ENCODE measurements at places on chromosomes 5 and 9.

DNA sequence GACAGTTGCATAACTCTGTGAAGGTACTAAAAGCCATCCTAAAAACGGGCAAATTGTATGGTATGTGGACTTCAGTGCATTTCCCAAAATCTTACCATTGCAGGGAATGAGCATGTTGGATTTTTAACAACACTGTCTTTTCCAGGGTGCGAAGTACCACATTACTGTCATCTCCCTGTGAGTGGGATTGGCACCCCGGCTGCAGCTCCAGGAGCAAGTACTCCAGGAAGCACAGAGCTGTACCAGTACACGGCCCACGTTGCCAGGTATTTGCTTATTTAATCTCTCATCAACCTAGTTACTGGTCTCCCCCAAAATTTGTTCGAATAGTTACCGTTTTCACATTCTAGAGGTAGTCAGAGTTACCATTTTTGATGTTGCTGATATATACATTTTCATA is 22.6 kb upstream of the TJP2 start:
- no peak for DNase-seq

GRCh38 chr9:71656496-71656895 is 111.8 kb downstream of the CEMIP2 start:
- no peak for DNase-seq

DNA sequence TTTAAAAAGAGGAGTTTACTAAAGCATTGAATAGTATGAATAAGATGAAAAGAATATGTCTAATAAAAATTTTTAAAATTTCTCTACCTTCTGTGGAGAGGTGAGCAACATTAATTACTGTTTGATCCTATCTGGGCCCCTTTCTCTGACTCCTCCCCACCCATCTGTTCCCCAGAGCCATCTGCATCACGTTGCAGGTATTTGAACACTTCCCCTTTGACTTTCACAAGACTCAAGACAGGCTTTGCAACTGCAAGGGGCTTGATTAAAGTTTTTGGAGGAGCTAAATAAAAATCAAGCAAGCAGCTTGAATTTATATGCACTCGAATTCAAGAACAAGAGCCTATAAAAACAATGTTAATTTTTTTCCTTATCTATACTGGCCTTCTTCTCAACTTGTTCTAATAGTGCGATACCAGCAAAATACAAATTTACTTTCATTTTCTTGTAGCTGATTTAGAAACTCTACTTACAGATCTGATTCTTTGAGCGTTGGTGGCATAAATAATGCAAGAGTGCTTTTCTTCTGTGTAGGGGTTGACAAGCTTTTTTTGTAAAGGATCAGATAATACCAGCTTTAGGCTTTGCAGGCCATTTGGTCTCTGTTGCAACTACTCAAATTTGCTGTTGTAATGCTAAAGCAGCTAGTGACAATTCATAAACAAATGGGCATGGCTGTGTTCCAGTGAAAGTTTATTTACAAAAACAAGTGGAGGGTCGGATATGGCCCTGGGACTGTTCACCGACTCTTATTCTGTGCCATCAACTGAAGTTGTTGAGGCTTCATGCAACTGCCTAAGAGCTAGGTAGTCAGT is 21.2 kb downstream of the TXNDC8 start:
- DNase-seq = no peak

- DNase-seq = no peak
Observed at GRCh38 chr9:116316246-116316645, 162.7 kb downstream of the PAPPA start.

DNA sequence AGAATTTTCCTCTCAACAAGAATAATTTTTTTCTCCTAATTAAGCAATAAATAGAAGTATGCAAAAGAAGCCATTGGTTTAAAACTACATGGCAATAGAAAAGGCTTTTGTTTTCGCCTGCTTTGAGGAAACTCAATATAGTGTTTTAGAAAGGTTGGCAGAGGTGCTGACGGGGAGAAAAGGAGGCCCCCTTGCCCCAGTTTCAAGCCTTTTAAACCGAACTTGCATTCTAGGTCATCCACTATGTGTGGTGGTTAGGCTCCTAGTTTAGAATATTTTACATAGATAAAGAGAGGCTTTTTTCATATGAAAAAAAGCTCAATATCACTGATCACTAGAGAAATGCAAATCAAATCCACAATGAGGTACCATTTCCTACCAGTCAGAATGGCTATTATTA is 33.5 kb upstream of the CEMIP2 start:
- DNase-seq = no peak

GRCh38 chr9:110389148-110389750 is 51.6 kb upstream of the TXNDC8 start:
- no peak for DNase-seq

DNA sequence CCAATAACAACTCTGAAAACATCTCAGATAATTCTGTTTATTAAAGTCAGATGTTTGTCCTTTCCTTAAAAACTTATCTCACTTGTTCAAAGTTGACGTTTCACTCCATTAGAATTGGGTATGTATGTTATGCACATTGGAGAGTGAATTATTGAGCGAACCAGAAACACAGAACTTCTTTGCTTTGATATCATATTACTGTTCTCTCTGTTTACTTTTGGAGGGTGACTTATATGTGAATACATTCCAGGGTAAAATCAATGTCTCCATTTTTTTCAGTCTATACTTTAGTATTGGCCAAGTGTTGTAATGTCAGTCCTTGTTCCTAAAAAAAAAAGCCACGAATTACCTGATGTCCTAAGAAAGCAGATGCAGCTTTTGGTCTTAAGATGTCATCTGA is 307.4 kb downstream of the CSNK1G3 start:
- no peak for DNase-seq

- no peak for DNase-seq
Observed at GRCh38 chr9:33234511-33235467, 5.2 kb upstream of the SPINK4 start.

DNA sequence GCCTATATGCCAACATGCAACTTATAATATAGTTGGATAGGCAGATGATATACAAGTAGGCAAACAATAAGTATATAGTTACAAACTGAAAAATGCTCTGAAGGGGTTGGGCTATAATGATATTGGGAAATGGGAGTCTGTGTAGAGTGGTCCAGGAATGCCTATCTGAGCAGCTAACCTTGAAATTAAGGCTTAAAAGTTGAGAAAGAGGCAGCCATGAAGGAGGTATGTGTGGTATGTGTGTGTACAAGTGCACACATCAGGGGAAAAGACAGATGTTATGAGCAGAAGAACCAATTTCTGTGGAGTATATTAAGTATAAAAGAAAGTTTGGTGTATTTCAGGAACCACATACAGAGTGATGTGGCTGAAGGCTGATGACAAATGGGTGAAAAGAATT is 154.9 kb upstream of the PAPPA start:
- DNase-seq = no peak

- DNase-seq = peak; percentile 18
Observed at GRCh38 chr5:176817841-176818377, 7.5 kb downstream of the UNC5A start.

DNA sequence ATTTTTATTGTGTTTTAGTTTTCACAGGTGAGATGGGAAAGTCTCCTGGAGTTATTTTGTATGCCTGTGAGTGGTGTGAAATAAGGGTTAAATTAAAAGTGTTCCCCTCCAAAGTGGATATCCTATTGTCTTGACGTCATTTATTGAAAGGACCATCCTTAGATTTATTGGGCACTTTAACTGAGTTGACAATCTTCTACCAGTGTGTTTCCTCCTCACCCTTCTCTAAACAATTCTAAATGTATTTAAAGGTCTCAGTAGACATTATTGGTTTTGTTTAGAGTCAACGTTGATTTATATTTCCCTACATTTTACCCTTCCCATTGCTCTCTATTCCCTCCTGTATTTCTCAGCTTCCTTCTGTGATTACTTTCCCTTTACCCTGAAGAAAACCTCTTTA is 40.8 kb downstream of the PRRC1 start:
- no peak for DNase-seq

DNA sequence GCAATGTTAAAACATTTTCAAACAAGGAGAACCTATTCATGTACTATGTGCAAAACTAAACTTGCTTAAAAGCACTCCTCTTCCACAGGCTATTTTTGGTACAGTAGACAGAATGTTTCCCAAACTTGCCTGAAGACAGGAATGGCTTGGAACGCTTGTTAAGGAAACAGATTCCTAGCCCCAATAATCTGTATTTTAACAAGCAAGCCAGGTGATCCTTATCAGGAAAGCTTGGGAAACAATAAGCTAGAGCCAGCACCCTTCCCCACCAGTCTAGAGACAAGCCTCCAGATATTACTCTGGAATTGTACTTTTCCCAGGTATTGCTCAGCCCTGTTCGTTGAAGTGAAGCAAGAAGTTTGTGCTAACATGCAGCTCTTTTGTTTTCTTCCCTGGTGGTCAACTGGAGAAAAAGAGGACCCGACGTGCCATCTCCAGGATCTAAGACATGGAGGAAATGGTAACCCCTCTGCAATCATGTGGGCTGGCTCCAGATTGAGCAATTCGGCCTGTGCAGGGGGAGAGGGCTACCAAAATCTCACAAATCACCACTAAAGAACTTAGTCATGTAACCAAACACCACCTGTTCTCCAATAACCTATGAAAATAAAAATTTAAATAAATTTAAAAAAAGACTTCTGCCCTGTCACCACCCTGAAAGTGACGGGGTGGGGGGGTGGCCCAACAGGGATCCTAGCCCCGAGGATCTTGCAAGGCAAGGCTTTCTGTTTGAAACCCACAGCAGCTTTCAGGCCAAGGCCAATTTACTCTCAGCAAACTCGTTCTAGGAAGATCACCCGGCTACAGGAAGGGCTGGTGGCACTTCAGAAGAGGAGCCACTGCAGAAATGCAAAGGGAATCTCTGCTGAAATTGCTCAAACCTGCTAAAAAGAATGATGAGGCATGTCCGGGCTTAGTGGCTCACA is 48.6 kb downstream of the SHB start:
- no peak for DNase-seq

DNA sequence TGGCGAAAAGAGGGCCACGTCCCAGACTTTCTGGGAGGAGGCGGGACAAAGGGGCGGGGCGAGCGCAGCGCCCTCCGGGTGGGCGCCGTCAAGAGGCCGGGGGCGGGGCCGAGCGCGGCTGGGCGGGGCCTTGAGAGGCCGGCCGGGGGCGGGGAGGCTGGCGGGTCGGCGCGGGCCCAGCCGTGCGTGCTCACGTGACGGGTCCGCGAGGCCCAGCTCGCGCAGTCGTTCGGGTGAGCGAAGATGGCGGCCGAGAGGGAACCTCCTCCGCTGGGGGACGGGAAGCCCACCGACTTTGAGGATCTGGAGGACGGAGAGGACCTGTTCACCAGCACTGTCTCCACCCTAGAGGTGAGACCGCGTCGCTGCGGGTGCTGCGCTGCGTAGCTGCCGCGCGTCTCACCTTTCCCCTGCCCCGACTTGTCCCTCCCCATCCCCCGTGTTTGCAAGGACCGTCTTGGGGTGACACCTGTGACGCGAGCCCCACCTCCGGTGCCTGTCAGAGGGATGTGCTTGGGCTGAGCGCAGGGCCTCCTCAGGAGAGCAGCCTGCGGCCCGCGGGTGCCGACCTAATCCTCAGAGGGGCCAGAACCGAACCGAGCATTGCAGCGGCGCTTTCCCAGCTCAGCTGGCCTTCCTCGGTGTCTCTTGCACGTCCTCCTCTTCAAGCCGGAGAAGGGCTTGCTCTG is at the start of gene SNX2:
Gene SNX2 (plus strand): TSS at position 220 of the 689 bp plus-strand sequence. CDS start 24 bp downstream, at position 244.
- peak; percentile 92 for DNase-seq

DNA sequence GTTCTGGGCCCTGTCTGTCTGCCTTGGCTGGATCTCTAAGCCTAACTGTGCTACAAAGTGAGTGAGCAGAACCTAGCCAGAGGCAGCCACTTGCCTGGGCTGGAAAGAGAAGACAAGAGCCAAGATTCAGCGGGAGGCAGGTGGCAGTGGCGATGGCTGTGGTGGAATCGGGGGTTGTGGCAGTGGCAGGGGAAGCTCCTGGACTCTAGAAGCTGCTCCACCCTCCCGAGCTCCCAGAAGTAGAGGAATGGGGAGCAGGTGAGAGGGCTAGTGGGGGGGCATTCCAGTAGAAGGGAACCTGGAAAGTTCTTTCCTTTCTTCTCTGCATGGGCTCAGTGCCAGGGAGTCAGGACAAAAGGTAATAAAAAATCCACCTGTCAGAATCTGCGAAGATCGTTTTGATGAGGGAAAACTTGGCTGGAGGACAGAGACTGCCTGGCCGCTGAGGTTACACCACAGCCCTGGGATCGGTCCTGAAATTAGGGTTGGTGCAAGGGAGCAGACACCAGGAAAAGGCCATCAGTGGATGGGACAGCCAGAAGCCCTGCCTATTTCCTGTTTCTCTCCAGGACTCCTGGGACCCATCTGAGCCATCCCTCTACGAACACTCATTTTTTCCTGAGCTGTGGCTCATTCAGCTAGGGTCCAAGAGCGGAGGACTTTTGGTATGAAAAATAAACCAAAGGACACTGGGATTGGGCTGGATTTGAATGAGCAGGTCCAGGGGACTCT is 1.6 kb downstream of the CRAT start:
- no peak for DNase-seq

DNA sequence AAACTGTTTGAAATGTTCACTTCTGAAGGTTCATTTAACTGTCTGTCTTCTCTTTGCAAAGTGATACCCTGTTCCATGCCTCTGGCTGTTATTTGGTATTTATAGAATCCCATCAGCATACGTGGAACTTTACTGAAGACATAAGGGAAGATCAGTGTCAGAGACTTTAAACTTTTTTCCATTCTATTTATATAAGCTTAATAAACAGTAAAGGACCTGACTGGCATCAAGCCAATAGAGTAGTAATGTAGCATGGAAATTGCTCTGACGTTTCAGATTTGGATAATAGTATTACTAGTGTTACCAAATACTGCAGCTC is 94.9 kb upstream of the MINAR2 start:
- no peak for DNase-seq

GRCh38 chr9:36898431-36899020 is 135.5 kb downstream of the PAX5 start:
- no peak for DNase-seq

DNA sequence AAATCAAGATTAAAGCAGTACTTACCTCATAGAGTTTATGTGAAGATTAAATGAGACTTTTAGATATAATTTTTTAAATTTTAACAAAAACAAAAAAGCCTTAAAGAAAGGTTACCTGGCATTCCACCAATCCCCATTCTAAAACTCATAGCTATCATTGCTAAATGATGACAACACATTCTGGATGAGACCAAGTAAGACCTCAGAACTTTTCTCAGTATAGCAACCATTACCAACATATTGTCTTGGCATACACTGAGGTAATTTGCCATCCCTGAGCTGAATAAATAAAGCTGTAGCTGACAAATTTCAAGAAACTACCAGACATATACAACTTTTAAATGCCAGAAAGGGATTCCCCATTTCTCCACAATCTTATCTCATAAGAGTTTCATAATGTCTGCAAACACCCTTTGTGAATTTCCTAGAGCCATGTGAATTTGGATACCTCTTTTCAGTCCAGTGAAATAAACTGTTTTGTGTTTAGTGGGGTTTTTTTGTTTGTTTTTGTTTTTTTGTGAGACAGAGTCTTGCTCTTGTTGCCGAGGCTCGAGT is 29.5 kb downstream of the RANBP3L start:
- no peak for DNase-seq

GRCh38 chr5:149448831-149449714 is 70.0 kb upstream of the IL17B start:
- no peak for DNase-seq

- no peak for DNase-seq
Observed at GRCh38 chr9:100082782-100083181, 16.0 kb downstream of the ERP44 start.
